ENCODE measurements at places on chromosomes 13 and 19. TPM values are rescaled to one million over a fixed set of nuclear protein-coding genes. Genes with fewer than 3 reads are reported as not detected.

Gene LILRB3
- 0.48 TPM for total RNA-seq

Gene RNF17
- total RNA-seq, result not detected

Gene MEDAG
- total RNA-seq, result not detected

Gene ZNF846
- total RNA-seq, result 5.9 TPM

Gene MARK4
- total RNA-seq, result 21.2 TPM

Gene HNRNPA1L2
- 11.1 TPM for total RNA-seq

Gene ANKRD24
- 0.89 TPM for total RNA-seq

DNA sequence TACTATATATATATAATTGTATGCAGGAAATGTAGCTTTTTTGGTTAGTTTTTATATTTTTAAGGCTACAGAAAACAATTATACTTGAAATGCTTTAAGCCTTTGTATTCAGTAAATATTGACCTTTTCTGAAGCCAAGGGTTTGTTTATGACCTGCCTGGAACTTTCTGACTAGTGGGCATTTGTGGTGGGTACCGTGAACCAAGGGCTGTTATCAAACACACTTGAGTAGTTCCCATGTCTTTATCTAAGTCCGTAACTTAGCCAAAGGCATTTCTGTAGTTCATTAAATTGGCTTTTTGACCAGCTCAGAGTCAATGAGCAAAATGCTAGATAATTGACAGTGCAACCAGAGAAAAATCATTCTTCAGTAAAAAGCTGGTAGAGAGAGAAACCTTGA, 1444.2 kb upstream of the SLC10A2 start:
- DNase-seq, result no peak

DNA sequence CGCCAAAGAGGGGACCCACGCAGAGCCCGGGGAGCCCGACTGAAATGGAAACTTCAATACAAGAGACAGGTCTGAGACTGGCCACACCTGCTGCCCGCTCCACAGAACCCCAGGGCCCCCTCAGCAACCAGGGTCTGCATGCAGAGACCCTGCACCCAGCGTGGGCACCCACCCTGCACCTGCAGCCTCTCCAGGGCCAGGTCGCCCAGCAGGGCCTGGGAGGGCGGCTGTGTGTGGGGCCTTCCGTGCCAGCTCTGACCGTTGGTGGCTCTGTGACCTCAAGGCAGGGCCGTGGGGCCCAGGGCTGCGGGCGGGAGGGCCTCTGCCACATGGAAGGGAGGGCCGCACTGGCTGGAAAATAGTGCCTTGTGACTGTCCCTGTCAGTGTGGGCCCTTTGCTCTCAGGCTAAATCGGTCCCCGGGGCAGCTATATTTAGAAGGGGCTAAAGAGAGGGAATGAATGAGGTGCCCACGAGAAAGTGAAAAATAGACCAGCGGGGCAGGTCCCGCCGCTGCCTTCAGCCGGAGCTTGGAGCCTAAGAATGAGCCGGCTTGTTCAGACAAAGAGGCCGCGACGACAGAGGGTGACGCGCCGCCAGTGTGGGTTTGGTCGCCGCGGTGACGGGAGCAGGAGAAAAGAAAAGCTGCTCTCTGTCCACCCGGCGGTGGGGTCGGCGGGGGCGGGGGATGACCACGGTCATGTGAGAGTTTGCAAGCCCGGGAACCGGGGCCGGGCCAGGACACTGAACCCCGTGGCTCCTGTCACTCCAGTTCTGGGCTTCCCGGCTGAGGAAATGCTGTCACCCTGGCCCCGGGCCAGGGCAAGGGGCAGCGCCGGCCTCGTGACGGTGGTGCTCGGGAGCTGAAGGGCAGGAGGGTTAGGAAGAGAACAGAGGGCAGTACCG, 70.5 kb downstream of the GADD45B start:
- DNase-seq, result peak; percentile 44

- no peak for DNase-seq
Measured at GRCh38 chr13:35855531-35856019, 275.6 kb downstream of the DCLK1 start.

DNA sequence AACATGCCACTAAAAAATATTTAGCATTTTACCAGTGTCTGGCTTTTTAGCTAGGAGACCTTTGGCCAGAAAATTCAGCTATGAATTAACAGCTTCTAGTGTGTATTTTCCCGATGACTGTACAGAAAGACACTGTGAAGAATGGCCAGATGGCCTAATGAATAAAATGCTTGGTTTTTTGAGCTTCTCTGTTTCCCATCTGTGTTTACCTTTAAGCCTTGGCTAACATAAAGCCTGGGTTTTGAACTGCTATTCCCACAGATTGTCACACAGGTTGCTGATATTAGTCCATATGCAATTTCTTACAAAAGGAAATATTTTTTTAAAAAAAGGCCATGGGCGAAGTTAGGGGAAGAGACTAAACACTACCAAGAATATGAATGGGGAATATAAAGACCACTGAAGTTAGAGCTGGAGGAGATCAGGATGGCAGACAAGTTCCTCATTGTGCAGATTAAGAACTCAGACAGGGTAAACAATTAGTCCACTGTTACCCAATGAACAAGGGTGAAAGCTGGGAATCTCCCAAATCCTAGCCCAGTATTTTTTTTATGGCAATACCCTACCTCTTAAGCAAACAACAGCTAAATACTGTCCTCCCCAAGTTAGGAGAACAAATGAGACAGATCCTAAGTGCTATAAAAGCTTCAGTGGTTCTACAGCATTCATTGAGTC, 95.1 kb downstream of the DCT start:
- no peak for DNase-seq

DNA sequence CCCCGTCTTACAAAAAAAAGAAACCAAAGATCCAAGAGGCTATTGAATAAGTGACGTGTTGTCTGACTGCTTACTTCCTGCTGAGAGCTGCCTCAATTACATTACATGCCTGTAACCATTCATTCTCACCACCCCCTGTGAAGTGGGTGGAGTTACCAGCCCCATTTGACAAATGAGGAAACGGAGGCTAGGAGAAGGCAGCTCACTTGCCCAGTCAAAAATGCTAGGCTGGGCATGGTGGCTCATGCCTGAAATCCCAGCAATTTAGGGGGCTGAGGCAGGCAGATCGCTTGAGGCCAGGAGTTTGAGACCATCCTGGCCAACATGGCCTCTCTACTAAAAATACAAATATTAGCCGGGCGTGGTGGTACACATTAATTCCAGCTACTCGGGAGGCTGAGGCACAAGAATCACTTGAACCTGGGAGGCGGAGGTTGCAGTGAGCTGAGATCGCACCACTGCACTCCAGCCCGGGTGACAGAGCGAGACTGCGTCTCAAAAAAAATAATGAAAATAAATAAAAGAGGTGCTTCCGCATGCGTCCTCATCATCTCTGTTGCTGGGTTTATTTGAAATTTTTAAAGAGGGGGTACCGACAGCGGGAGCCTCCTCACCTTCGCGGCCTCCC, 499 bp downstream of the LSM7 start:
- peak; percentile 69 for DNase-seq

DNA sequence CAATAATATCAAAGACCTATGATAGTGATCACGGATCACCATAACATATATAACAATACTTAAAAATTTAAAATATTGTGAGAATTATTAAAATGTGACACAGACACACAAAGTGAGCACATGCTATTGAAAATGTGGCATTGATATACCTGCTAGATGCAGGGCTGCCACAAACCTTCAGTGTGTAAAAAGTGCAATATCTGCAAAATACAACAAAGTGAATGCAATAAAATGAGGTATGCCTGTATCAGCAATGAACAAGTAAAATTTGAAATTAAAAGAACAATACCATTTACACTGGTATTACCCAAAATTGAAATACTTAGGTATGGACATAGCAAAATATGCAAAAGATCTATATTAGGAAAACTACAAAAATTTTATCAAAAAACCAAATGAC, 1217.8 kb upstream of the PCDH20 start:
- DNase-seq, result no peak

- no peak for DNase-seq
Measured at GRCh38 chr19:21694171-21694906, 73.0 kb downstream of the ZNF100 start.

GRCh38 chr13:72145383-72145782, 278.4 kb upstream of the DACH1 start:
- no peak for DNase-seq

GRCh38 chr19:10141973-10142372, 22.3 kb upstream of the EIF3G start:
- no peak for DNase-seq

DNA sequence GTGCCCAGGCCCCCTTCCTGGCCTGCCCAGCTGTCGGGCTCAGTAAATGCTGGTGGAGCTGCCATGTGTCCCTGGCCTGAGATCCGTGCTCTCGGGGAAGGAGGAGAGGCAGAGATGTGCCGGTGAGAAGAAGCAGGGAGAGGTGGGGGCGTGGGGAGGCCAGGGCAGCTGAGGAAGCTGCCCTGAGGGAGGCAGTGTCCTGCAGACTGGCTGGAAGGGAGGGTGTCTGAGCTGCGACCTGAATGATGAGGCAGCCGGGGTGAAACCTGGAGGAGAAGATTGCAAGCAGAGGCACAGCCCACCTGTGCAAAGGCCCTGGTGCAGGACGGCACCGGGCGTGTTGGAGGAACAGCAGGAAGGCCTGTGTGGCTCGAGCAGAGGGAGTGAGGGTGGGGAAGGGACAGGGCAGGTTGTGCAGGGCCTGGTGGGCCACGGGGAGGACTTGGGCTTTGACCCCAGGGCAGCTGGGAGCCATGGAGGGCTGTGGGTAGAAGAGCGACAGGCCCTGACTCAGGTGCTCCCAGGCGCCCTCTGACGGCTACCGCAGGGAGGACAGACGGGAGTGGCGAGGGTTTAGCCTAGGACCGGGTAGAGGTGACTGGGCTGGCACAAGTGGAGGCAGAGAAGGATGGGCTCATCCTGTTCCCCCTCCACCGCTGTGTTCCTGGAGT, 14.0 kb upstream of the CELF5 start:
- peak; percentile 36 for DNase-seq
